Right kidney (tissue), 9 donors: ENCODE measurements at places on chromosomes 12 and 14.

GRCh38 chr12:105219261-105220028 is 16.5 kb downstream of the APPL2 start:
- no peak for DNase-seq

DNA sequence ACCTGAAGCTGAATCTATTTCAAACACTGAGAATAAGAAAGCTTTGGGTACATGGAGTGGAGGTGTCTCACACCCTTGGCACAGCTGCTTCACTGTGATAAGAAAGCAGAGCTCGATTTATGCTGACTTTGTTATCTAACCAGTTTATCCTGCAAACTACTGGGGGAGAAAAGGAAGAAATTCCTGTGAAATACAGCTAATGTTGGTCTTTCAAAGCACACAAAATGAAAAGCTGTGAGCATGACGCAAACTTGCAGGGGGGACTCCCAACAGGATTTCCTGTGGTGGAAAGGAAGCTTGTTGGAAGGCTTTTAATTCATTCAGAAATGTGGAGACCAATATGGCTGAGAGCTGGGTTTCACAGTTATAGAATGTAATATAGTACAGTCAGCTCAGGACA is 53.4 kb downstream of the SRGAP1 start:
- DNase-seq: no peak

GRCh38 chr12:71438670-71439361 is 782 bp upstream of the LGR5 start:
- DNase-seq: peak; percentile 65

DNA sequence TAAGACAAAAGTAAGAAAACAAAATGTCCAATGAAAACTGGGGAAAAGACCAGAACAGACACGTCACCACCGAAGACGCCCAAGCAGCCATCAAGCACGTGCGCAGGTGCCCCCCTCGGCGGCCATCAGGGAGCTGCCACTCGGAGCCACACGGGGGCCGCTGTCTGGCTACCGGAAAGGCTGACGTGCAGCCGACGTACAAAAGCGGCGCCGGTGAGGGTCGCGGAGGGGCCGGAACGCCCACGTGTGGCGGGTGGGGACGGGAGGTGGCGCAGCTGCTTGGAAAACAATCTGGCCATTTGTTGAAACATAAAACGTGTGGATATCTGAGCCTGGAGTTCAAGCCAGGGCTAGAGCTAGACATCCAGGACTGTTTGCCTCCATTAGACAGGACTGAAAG is 60.7 kb downstream of the GALNT9 start:
- peak; percentile 78 for DNase-seq

GRCh38 chr12:65556676-65557437 is 267.4 kb upstream of the HMGA2 start:
- peak; percentile 72 for DNase-seq

- no peak for DNase-seq
Measured at GRCh38 chr14:65211341-65211987, 109.1 kb upstream of the MAX start.

- DNase-seq: no peak
Measured at GRCh38 chr12:38465020-38465419, 148.4 kb downstream of the ALG10B start.

DNA sequence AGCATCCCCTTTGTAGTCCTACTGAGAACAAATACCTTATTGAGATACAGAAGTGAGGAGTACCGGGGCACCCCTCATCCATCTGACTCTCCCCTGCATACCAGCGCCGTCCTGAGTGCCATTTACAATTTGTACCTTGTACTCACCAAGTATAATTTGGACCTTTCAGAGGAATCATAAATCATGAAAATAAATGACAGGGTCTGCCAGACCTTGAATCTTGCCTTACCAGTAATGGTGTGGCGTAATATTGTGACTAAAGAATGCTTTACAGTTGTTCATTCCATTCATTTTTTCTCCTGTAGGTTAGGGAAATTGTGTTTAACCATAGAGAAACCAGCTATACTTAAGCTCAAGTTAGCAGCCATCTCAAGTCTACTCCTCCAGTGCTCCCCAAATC is 243.7 kb upstream of the RGS6 start:
- no peak for DNase-seq

- DNase-seq: no peak
Measured at GRCh38 chr12:62268956-62269355, 8.8 kb downstream of the USP15 start.

- DNase-seq: no peak
Measured at GRCh38 chr14:55303691-55304145, 32.5 kb downstream of the FBXO34 start.

GRCh38 chr14:64782196-64782595 is 78.0 kb downstream of the PLEKHG3 start:
- no peak for DNase-seq

DNA sequence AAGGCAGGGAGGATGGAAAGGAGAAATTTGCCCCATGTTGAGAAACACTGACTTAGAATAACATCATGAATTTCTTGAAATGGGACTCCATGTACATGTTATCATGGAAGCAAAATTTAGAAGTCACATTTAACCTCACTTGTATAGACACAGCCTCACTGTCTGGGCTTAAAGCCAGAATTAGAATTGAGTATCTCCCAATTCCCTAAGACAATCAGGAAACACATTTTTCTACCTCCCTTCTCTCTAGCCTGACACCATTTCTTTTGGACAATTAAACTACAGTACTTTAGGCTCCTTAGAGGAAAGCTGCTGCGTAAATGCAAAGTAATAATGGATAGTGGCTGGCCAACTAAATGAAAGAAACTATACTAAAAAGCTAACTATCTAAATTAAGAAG is 795.5 kb downstream of the C12orf50 start:
- DNase-seq: no peak

- no peak for DNase-seq
Measured at GRCh38 chr14:104304451-104305351, 166.3 kb downstream of the KIF26A start.

DNA sequence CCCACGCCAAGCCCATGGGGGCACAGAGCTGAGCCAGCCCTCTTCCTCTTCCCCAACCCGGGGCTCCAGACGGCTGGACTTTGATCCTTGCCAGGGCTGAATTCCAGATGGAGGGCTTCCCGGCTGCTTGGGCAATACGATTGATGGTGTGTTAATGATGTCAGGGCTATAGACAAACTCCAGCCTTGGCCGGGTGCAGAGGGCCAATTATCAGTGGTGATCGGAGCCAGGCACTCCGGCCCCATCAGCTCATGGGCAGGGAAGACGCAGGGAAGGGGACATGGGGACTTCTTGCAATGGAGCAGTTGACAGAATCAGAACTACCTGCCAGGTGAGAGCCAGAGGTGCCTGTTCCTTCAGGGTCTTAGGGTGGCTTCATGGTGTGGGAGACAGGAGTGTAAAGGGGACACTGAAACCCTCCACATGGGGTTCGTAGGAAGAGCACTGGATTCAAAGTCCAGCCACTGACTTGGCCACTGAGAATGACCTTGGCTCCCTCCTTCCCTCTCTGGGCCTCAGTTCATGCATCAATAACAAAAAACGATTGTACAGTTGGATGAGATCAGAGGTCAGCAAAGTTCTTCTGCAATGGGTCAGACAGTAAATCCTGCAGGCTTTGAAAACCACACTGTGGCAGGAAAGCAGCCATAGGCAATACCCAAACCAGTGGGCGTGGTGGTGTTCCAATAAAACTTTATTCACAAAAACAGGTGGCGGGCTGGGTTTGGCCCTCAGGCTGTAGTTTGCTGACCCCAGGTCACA is 333.7 kb downstream of the MED13L start:
- DNase-seq: no peak

- no peak for DNase-seq
Measured at GRCh38 chr14:103317976-103318580, 16.0 kb upstream of the EIF5 start.

DNA sequence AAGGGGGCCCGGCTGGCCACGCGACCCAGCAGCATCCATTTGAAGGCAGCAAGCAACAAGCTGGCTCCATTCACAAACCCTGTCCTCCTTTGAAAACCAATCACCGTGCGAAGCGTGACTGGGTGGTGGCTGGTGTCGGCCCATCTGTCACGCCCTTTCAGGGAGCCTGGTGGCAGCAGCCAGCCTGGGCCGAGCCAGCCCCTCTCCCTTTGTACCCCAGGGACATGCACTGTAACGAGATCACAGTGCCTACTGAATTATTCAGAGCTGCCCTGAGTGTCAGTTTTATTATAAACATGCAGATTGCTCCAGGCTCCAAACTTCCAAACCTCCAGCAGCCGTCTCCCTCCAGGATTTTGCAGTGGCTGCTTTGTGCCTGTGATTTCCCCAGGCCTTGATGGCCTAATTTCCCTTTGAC is 22.3 kb upstream of the CTDSP2 start:
- no peak for DNase-seq

DNA sequence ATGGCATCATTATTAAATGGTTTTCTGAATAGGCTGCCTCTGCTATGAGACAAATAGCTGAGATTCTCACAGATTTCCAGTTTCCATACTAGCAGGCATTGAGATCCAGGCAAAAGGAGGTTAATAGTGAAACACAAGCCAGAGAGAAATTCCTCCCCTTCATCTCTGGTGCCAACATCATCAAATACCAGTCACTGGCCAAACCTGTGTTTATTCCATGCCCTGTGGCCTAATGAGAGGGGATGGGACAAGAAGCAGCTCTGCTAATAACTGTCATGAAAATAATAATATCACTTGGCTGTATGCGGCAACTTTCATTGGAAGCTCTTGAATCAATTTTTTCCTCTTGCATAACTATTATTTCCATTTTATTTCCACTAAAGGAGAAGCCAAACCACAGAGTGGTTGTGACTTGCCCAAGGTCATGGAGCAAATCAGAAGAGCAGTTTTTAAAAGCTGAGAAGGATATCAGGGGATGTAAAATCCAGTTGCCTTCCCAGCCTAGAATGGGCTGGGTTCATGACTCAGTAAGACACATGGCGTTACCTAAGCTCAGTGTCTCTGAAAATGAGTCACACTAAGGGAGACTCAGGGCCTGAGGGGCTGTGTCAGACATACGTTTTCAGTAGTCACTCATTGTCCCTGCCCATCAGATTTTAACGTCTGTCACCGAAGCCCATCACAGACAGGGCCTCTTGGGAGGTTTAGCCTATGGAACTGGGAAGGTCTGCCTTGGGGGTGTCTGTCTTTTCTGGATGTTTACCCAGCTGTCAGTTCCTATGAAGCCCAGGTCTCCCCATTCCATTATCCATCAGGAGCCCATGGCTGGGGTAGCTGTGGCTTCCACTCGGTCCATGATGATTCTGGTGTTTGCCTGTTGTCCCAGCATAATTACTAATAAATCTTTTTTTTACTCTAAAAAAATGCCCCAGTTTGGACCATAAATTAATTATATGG is 208.8 kb upstream of the EEA1 start:
- no peak for DNase-seq

- DNase-seq: peak; percentile 58
Measured at GRCh38 chr14:99320105-99320572, 48.1 kb upstream of the BCL11B start.

GRCh38 chr14:43169722-43170121 is 1337.4 kb downstream of the FSCB start:
- no peak for DNase-seq

- no peak for DNase-seq
Measured at GRCh38 chr14:55418411-55418810, 6.8 kb upstream of the ATG14 start.

GRCh38 chr14:81192594-81192993 is 28.2 kb downstream of the GTF2A1 start:
- no peak for DNase-seq

- DNase-seq: peak; percentile 58
Measured at GRCh38 chr12:65926119-65926908, 102.0 kb downstream of the HMGA2 start.

- no peak for DNase-seq
Measured at GRCh38 chr12:26939953-26940352, 1.7 kb downstream of the FGFR1OP2 start.

DNA sequence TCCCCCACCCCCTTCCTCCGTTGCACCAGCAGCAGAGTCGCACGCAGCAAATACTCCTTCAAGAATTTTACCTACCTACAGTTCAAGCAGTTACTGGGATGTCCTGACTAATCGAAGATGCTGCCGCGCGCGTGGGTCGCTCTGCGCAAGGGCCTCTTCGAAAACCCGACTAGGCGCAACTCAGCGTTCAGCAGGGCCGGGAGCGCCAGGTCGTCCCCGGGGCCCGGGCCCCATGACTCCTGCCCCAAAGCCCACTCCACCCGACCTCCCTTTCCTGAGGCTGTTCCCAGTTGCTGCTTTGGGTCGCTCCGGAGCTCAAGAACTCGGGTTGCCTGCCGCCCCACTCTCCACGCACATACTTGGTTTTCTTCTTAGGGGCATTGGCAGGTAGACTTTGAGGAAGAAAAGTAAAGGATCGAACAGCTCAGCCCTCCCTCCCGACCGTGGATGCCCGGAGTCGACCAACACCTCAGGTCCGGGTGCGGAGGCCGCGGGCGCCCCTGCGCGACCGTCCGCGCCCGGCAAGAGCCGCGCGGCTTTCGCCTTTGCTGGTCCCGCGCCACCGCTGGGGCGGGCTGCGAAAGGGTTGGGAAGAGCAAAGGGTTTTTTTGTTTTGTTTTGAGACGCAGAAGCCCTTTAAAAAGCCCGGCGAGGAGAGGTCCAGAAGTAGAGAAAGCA is 1.9 kb downstream of the BMP4 start:
- peak; percentile 80 for DNase-seq

- DNase-seq: peak; percentile 42
Measured at GRCh38 chr12:113889891-113890581, 76.1 kb downstream of the RBM19 start.

GRCh38 chr12:68750506-68750905 is 4.5 kb downstream of the SLC35E3 start:
- no peak for DNase-seq

DNA sequence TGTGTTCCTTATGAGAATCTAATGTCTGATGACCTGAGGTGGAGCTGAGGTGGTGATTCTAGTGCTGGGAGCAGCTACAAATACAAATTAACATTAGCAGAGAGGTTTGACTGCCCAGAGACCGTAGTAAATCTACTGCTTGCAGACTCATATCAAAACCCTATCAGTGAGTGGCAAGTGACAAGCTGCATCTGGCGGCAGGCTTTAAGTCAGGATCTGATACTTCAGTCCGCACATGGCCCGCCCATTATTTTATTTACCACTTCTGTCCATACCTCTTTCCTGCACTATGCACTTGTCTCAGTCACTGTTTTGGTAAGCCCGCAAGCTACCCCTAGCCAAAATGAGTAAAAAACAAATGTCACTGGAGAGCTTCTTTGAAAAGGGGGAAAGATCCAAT is 11.4 kb downstream of the CEP128 start:
- no peak for DNase-seq

GRCh38 chr12:112992541-112993398 is 14.5 kb downstream of the OAS2 start:
- peak; percentile 33 for DNase-seq

DNA sequence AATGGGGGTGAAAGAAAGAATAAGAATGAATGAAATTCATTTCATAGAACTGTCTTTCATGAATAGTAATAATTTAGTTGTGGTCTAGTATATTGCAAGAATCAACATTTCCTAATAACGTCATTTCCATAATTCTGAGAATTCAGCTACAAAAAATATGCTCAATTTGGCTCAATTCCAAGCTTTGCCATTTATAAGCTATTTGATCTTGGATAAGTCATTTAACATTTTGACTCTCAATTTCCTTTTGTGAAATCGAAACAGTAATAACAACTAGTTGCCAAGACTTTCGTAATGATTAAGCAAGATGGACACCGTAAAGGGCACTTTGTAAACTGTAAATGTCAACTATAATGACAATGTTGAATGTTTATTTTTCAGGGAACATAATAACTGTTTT is 18.1 kb downstream of the NOS1 start:
- no peak for DNase-seq

GRCh38 chr14:90842726-90843125 is 26.5 kb upstream of the TTC7B start:
- no peak for DNase-seq

GRCh38 chr12:2893007-2893406 is 2.3 kb downstream of the TULP3 start:
- no peak for DNase-seq
